Left colon (tissue), 2 donors: ENCODE measurements at places on chromosomes 2 and 18. TPM values are rescaled to one million over a fixed set of nuclear protein-coding genes. Genes with fewer than 3 reads are reported as not detected.

The KCMF1 gene
- total RNA-seq, result 67.6 TPM

The DIPK1C gene
- total RNA-seq, result 0.14 TPM

The KATNAL2 gene
- 3.7 TPM for total RNA-seq

The RGPD3 gene
- total RNA-seq, result 0.24 TPM

The CENPA gene
- 6.5 TPM for total RNA-seq

The AQP12B gene
- 0.85 TPM for total RNA-seq

The LCT gene
- 0.27 TPM for total RNA-seq

The GALNT5 gene
- total RNA-seq, result 58.0 TPM

The FBXO36 gene
- total RNA-seq, result 1.6 TPM

The RND3 gene
- total RNA-seq, result 77.8 TPM

The LRRC30 gene
- not detected for total RNA-seq

The PAX8 gene
- 1.3 TPM for total RNA-seq

The HNRNPLL gene
- 43.3 TPM for total RNA-seq

The TNS1 gene
- total RNA-seq, result 149 TPM

The PRKAG3 gene
- total RNA-seq, result not detected

The ABCB11 gene
- total RNA-seq, result 4.1 TPM

The GKN2 gene
- 0.43 TPM for total RNA-seq

The MC4R gene
- total RNA-seq, result not detected
